ENCODE measurements at places on chromosomes 6 and 20.

DNA sequence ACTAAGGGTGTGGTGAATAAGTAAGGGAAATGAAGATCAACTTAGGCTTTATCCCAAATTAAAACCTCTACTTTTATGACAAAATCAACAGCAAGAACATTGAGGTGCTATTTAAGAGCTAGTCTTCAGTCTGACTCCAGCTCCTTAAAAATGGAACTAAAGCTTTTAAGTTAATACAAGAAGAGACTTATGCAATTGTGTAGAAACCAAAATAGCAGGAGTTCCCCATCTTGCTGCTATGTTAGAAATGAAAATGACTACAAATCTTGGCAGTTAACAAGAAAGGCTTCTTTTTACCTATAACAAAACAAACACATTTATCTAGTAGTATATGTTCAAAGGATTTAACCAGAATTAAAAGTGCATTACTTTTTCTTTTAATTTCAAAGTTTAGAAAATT lies 25.7 kb downstream of the HMGN3 start:
- DNase-seq: peak; percentile 86

GRCh38 chr20:1894471-1894950 lies 696 bp upstream of the SIRPA start:
- DNase-seq: no peak

DNA sequence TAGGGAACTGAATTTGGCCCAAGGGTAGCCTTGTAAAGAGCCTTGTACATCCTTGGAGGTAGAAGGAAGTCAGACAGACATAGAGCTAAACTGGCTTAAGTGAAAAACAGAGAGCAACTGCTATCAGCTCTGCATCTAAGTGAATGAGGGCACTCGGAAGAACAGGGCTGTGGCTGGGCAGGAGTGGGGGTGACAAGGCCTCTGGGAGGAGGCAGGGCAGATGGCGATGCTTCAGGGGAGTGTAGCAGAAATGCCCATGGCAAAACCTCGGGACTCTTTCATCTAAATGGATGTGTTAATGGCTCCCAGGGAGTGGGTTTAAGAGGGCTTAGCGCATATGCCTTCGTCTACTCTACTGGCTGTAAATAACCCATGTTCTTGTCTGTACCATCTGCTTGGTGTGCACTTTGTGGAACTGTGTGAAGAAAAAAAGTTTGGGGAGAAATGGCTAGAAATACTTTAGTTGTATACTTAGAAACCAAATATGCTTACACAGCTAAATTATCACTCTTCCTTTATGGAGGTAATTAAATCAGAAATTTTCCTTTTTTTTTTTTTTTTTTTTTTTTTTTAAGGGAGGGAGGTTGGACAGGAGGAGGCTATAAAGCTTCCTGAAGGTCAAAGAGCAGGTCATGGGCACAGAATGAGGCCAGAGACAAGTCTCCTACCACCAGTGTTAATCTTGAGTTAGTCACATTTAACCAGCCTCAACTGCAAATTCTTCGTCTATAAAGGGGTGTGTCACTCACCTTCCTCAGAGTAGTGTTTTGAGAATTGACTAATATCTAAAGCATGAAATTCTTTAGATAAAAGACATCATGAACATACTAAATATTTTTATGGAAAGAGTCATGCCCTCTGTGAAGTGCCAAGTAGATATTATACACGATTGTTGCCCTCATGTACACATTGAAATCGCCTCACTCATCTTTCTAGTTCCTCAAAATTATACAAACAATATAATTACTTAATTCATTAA lies 60.9 kb downstream of the FYN start:
- no peak for DNase-seq

- no peak for DNase-seq
Measured at GRCh38 chr6:48628316-48628715, 517.3 kb upstream of the PTCHD4 start.

GRCh38 chr6:163782436-163783003 lies 368.0 kb downstream of the QKI start:
- DNase-seq: peak; percentile 35
